ENCODE measurements at places on chromosomes 1 and 21.

DNA sequence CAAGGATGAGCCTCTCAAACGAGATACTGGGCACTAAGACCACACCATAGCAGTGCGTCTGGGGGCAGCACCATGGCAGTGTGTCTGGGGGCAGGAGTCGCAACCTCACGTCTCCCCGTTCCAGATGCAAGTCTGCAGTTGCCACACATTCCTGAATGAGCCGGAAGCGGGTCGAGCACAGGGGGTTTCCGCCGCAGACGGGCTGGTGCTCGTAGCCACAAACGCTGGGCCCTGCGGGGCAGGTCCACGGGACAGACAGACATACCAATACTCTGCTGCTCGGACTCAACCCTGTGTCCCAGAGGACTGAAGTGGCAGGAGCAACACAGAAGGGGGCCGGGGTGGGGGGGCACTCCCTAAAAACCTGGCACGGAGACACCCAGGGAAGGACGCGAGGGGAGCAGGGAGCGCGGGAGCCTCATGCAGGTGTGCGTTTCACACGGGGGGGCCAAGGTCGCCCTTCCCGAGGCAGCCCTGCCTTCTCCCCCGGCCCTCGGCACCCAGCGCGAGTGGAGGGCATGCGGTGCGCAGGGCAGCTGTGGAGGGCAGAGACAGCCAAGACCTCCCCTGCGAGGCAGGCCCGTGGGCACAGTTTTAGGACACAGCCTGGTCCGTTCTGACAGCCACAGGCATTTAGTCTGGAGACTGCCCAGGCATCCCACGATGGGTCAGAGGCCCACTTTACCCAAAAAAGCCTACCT is 24.5 kb downstream of the PTTG1IP start:
- no peak for DNase-seq

DNA sequence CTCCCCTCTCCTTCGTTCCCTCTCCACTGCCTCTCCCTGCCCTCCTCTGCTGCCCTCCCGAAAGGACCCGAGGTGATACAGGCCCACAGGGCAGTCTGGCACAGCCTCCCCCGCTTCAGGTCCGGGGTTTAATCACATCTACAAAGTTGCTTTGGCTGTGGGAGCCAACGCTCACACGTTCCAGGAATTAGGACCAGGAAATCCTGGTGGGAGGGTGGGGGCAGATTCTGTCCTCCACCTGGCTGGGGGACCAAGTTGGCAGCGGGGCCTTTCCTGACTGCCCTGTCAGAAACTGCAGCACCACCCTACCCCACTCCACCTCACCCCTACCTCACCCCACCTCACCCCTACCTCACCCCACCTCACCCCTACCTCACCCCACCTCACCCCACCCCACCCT is 95.1 kb downstream of the WDR4 start:
- no peak for DNase-seq

GRCh38 chr1:5830771-5831599 is 161.2 kb downstream of the NPHP4 start:
- DNase-seq: no peak

GRCh38 chr1:12608311-12608957 is 9.6 kb downstream of the DHRS3 start:
- no peak for DNase-seq

DNA sequence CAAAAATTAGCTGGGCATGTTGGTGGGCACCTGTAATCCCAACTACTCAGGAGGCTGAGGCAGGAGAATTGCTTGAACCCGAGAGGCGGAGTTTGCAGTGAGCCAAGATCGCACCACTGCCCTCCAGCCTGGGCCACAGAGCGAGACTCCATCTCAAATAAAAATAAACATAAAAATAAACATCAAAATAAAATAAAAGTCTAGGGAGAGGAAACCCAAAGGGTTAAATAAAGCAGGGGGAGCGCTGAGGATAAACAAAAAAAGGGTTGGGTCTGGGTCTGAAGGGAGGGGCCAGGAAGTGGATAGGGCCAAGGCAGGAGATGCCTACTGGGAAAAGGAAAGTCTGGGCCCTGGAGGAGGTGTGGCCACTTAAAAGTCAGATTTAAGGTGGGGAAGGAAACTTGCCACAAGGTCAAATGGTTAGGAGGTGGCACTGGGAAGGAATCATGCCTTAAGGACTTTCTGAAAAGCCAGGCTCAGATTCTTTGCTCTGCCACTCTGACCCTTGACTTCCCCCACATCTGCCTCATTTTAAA is 150.0 kb downstream of the ADSS2 start:
- no peak for DNase-seq

GRCh38 chr1:54764922-54765561 is 719 bp upstream of the PARS2 start:
- DNase-seq: no peak

- no peak for DNase-seq
These were observed 7.1 kb upstream of the TBX19 start for GRCh38 chr1:168273575-168273974.

- no peak for DNase-seq
These were observed 170.9 kb downstream of the ASTN1 start for GRCh38 chr1:176993587-176993986.

DNA sequence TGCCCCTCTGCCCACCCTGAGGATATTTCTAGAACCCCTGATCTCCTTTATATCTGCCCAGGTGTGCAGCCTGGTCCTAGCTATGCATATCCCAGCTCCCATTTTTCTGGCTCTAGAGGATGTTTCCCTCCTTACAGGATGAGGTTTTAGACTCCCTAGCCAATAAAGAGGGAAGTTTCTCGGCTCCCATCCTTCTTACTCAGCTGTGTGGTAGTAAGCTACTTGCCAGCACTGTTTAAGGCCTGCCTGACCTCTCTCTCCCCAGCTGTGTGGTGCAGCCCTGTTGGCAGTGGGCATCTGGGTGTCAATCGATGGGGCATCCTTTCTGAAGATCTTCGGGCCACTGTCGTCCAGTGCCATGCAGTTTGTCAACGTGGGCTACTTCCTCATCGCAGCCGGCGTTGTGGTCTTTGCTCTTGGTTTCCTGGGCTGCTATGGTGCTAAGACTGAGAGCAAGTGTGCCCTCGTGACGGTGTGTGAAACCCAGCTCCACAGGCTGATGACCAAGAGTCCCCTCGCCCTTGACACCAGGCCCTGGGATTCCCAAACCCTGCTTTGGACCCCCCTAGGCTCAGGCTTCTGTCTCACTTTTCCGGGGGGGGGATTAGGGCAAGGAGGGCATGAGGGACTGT is 7.8 kb upstream of the P3R3URF start:
- no peak for DNase-seq

DNA sequence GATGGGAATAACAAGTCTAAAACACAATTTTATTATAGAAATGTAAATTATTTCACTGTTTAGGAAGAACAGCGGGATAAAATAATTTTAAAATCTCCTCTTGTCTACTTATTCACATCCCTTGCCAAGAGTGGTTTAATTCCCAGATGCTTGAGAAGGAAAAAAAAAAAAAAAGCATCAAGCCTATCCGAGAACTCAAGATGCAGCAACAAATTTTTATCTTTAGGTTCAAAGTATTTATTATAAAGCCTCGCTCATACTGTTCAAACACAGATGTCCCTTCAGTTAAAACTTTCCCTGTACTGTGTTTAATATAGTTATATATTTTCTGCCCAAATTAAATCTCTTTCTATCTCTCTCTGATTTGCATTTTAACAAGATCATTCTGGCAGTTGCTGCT is 1615.8 kb downstream of the PLA2G4A start:
- no peak for DNase-seq

- no peak for DNase-seq
These were observed 8.3 kb downstream of the CDKN2C start for GRCh38 chr1:50978144-50978851.

GRCh38 chr1:172411791-172412338 is 8.6 kb upstream of the C1orf105 start:
- no peak for DNase-seq

GRCh38 chr21:24163539-24163938 is 1443.7 kb downstream of the MRPL39 start:
- no peak for DNase-seq

GRCh38 chr1:177966199-177966598 is 3.7 kb downstream of the SEC16B start:
- DNase-seq: no peak

- DNase-seq: no peak
These were observed 41.3 kb downstream of the TRPM2 start for GRCh38 chr21:44394733-44395132.

DNA sequence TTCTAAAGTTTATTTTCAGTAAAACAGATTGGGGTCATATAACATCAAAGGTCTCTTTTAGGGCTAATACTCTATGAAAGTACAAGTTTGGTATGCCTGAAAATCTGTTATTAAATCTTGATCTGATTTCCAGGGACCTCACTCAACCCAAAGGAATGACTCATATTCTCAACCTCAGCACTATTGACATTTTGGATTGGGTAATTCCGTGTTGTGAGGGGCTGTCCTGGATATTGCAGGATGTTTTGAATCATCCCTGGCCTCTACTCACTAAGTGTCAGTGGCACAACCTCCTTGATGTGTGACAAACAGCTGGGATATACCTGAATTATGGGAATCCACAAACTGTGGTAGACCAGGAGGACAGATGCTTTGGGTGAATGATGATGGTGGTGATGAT is 51.5 kb upstream of the CYP2J2 start:
- no peak for DNase-seq

DNA sequence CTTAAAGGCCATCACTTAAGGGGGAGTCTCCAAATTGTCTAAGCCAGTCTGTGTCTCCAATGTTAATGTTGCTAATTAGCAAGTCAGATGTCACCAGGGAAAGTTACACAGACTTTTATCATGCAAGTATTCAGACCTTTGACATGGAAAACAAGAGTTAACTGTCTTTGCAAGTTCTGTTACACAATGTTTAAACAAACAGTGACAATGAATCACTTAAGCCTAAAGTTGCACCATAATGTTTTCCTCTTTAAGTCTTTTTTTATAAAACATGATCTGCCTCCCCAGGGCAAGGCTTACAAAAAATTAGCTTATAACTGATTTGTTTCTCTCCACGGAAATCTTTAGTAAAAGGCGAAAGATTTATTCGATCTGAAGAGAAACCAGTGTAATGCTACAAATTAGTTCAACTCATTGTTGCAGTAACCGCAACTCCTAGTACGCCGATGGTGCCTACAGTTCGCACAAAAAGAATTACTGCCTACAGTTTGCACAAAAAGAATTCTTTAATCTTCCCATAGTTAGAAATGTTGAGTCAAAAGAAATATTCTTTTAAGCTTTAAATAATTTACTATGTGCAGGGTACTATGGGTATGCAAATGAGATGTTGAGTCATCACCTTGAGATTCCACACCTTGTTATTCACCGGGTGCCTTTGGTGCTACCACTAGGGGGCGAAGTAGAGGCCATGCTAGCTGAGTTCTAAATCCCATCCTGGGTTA is 45.3 kb downstream of the HHAT start:
- peak; percentile 97 for DNase-seq

DNA sequence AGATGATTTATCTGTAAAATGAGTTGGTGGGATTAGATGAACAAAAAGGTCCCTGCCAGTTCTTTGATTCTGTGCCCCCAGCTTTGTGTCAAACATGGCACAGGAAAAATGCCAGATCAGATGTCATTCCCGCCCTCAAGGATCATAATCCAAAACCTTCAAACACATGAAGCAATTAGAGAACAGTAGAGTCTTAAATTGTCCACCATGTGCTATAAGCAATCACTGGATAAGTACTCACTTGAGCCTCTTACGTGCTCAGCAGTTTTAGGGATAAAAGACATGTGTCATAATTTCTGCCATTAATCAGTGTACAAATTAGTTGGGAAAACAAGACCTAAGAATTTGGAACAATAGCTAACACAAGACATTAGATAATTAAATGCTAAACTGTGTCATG is 15.4 kb upstream of the KIAA0040 start:
- DNase-seq: no peak

DNA sequence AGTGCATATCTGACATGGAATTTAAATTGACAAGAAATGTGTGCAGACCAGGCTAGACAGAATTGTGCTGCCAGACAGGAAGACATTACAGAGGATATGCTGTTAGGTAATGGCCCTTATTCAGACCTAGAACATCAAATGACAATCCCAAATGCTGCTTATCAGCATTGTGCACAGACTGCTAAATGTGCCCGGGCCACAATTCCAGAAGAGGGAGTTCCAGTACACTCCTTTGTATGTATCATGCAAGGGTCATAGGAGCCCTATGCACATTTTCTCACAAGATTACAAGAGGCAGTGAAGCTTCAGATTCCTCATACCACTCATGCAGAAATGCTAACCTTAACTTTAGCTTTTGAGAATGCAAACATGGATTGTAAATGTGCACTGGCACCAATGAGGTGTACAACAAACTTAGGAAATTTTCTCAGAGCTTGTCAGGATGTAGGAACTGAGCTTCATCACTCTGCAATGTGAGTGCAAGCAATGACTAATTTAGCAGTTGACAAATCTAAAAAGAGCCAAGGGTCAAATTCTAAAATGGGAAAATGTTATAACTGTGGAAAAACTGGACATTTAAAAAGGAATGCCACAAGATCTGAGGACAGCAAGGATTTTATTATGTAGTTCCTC is 273.5 kb downstream of the COL11A1 start:
- no peak for DNase-seq

DNA sequence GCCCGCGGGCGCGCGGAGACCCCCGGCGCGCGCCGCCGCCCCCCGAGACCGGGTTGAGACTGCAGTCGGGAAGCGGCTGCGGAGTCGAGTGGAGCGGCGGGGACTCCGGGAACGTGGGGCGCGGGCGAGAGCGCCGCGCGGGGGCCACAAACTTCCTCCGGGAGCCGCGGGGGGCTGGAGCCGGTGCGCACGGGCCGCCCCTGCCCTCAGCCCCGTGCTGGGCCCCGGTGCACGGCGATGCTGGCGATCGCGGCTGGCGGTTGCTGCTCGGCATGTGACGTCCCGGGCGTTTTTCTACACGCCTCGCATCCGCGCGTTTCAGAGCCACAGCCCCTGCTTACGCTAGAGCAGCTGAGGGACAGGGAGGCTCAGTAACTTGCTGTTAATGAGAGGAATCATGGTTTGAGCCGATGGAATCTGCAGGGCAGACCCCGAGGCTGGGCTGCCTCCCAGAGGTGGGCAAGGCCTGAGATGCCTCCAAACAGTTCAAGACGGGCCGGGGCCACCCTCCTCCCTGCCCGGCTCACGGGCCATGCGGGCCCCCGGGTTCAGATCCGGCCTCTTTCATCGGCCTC is 520 bp downstream of the TMEM201 start:
- no peak for DNase-seq

- no peak for DNase-seq
These were observed 17.9 kb downstream of the GBP5 start for GRCh38 chr1:89254658-89255287.

GRCh38 chr1:116737855-116738321 is 16.3 kb upstream of the CD2 start:
- DNase-seq: no peak

DNA sequence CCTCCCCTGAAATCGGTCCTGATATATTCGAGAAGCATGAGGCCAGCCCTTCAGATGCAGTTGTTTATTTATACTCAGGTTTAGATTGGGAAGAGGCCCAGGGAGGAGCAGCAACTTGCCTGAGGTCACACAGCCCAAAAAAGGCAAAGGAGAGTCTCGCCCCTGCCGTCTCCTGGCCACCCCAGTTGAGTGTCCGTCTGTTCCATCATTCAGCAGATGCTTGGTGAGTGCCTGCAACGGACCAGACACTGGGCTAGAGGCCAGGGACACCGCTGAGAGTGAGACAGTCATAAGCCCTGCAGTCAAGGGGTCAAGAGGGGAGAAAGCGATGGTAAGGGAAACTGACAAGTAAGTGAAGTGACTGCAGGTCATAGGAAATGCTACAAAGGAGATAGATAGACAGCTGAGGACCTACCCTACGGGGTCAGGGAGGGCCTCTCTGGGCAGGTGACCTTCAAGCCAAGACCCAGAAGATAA is 15.4 kb upstream of the SELENON start:
- no peak for DNase-seq
